MG63 (cell line): ENCODE measurements at places on chromosomes 1 and 21.
A peak's percentile ranks its signal among the peaks of the same experiment; 100 is the strongest.

GRCh38 chr1:209710093-209710492 is 5.4 kb downstream of the HSD11B1 start:
- DNase-seq, result no peak

DNA sequence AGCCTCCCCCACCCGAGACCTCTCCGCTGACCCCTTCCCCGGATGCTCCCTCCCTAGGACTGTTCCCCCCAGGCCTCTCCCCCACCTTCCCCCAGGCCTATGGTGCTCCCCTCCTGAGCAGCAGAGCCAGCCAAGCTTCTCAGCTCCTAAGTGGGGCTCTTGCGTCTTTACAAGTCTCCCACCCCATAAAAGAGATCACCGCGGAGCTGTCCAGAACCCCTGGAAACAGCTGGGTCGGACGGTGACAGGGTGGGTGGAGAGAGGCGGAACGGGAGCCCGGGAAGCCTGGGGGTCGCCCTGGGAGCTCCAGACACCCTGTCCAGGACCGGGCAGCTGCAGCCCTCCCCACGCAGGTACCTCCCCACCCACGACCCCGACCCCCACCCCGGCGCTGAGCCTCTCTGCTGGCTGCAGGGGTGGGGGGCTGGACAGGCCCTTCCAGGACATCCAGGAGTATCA is 61.2 kb downstream of the WNT9A start:
- no peak for DNase-seq

- DNase-seq, result no peak
These were observed 10.8 kb downstream of the SLAMF1 start for GRCh38 chr1:160636076-160636475.

GRCh38 chr21:30444204-30444603 is 4.1 kb downstream of the KRTAP15-1 start:
- no peak for DNase-seq

GRCh38 chr1:32818804-32819541 is 1.5 kb downstream of the S100PBP start:
- no peak for DNase-seq

GRCh38 chr1:15283526-15283925 is 36.5 kb downstream of the FHAD1 start:
- DNase-seq, result peak; percentile 96

DNA sequence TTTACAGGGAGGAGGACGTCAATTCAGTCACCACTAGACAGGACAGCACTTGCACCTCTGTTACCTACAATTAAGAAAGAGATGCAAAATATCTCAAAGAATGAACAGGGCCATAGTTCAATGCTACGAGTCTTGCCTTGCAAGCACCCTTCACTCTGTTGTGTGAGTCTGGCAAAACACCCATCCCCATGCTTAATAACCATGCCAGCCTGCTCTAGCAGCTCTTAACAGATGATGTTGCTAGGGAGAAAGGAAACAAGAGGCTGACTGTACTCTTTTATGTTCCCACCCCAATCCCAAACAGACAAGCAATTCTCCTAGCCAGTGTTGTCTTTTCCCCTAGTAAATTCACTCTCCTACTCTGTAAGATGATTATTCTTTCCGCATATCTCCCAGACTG is 5.3 kb downstream of the CBR1 start:
- no peak for DNase-seq

- no peak for DNase-seq
These were observed 123.9 kb downstream of the CYYR1 start for GRCh38 chr21:26449161-26449560.

DNA sequence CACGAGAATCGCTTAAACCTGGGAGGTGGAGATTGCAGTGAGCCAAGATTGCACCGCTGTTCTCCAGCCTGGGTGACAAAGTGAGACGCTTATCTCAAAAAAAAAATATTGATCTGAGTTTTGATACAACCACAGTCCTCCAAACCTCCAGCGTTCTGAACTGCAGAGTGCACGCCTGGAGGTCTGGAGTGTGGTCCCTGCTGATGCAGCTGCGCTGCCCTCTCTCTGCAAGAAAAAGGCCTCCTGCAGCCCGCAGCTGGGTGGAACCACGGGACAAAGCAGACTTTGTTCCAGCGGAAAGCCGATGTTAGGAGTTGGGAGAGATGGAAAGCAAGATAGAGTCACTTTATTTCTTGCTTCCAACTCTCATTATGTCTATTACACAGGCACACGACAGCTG is 144.9 kb upstream of the SOD1 start:
- no peak for DNase-seq
